ENCODE measurements at places on chromosomes 7 and 10.

DNA sequence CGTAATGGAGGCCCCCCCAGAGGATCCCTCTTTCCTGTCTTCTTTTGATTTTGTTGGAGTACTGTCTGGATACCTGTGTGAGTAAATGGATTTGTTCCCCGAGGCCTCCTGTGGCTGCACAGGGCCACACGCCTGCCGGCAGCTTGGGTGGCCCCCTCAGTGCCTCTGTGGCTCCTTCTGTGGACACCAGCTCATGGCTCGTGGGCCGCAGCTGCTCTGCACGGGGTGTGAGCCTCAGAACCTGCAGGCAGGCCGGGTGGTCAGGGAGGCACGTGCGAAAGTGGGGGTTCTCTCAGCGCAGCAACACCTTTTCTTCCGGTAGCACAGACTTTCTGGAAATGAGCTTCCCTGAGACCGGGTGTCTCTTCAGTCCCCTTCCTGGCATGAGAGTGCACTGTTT, 70.3 kb downstream of the WDR37 start:
- DNase-seq, result no peak

GRCh38 chr7:455110-455928, 64.3 kb downstream of the PDGFA start:
- DNase-seq, result no peak

DNA sequence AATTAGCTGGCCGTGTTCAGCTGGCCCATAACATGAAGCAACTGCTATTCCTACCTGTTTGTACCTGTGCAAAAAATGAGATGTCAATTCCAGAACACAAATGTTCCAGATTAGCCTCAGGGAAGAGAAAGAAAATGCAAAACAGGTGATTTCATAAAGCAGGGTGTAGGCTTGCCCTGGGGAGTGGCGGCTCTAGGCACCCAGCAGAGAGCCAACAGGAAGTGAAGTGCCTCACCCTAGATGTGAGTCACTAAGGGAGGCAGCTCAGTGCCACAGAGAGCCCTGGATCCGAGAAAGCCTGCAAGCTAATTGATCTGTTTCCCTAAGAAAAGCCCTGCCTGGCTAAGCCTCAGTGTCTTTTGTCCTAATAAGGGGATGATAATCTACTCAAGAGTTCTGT, 240.0 kb downstream of the ARHGAP21 start:
- DNase-seq, result no peak

DNA sequence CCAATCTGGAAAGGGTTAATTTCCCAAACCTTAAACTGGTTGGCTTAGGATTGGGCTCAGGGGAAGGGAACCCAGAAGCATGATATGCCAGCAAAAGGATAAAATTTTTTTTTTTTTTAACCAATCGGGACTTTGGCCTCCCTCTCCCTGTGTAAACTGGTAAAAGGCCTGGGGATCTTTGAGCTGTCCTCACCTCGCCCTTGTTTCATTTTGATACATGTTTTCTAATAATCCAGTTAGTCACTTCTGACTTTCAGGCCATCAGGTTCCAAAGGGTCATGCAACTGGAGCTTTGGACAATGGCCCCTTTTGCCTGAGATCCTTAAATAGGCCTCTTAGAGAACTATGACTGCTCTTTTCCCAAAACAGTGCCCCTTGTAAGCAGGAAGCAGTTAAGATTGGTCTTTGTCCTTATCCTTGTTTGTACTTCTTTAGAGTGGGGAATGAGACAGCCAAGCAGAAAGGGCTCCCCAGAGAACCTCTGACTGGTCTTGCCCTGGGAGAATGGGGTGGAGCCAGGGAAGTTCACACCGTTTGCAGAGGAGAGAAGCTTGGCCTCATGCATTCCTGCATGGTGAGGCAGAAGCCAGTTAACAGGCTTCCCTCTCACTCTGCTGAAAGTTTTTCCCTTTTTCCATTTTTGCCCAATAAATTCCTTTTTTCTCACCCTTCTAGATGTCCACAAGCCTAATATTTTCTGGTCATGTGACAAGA, 424.2 kb upstream of the CNTNAP2 start:
- DNase-seq, result no peak

- no peak for DNase-seq
Measured at GRCh38 chr7:69599955-69600709, 1.9 kb downstream of the AUTS2 start.

DNA sequence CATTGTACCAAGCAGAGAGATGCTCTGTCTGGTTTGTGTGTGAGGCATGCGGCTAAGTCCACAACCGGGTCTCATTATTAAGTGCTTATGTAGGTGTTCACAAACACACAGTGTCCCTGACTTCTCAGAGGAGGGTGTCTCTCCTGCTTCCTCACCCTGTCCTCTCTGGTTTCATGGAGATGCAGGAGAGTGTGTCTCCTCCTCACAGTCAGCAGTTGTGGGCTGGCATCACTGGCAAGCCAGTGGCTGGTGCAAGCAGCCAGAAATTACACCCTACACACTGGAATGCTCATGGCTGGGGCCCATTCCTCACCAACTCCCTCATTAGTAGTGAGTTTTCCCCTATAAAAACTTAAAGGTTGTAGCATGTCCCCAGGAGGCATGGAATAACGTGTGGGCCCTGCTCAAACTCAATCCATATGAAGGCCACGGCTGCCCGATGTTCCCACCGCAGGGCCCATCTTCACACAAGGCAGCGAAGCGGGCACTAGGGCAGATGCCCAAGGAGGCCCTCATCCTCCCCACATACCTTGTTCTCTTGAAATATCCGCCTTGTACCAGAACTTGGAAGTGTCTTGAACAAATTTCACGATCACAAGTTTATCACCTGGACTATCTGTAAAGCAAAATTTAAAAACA, 280.1 kb downstream of the TNS3 start:
- DNase-seq, result no peak

- peak; percentile 33 for DNase-seq
Measured at GRCh38 chr7:55593515-55594318, 21.4 kb upstream of the VOPP1 start.

DNA sequence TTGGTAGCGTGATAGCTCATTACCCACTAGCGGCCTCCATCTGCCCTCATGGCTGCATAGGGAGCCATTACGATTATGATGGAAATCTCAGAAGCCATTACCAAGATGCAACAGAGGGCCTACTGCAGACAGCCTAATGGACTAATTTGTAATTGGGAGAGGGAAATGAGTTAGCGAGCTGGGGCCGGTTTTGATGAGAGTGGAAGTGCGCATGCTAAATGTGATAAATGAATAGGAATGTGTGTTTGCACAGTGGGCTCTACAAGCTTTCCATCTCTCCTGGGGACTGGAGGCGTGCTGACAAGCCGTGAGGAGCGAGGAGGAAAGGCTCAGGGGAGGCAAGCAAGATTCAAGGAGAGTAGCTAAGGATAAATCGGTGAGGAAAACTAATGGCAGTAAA, 644.5 kb upstream of the GALNT17 start:
- no peak for DNase-seq

DNA sequence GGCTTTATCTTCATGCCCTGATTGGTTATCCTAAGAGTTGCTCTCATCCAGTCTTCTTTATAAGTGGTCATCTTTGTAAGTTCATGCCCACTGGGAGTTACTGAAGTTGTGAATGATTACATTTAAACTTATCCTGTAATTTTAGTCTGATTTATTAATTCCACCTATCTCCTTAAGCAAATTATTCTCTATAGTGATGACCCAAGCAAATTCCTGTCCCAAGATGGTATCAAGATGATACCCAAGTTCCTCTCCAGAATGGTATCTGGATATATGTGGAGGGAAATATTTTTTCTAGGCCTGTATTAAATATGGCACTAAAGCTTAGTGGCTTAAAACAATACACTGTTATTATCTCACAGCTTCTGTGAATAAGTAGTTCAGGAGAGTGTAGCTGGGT, 22.6 kb upstream of the VOPP1 start:
- no peak for DNase-seq

DNA sequence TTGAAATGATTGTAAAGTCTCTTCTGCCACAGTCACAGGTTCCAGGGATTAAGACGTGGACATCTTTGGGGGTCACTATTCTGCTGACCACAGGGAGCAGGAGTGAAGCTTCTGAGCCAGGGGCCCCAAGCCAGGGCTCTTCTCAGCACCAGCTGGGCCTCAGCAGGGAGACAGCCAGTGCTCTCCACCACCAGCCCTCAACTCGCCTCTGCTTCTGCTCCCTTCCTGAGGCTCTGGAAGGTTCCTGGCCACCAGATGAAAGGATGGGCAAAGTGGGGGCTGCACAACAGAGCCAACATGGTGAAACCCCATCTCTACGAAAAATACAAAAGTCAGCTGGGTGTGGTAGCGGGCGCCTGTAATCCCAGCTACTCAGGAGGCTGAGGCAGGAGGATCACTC, 11.2 kb upstream of the CRYGN start:
- no peak for DNase-seq

DNA sequence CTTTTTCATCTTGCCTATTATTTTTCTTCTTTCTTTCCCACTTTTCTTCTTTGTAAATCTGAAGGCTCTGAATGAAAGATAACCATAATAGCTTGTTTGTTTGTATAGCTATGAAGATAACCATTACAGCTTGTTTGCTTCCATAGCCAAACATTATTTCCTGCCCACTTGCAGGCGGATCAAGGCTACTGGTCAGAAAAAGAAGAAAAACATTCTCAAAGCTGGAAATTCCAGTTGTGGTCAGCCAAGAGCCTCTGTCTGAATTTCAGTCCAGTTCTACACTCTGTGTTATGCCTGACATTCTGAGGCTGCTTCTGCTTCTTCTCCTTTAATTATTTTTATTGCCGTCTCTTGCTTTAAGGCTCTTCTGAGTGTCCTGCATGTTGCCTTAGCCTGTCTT, 48.9 kb downstream of the TMEM178B start:
- DNase-seq, result no peak

GRCh38 chr7:148505645-148506375, 84.8 kb upstream of the C7orf33 start:
- DNase-seq, result no peak

GRCh38 chr10:76946270-76946669, 691.3 kb downstream of the KCNMA1 start:
- DNase-seq, result no peak

- no peak for DNase-seq
Measured at GRCh38 chr7:106545275-106545674, 115.7 kb downstream of the CCDC71L start.

DNA sequence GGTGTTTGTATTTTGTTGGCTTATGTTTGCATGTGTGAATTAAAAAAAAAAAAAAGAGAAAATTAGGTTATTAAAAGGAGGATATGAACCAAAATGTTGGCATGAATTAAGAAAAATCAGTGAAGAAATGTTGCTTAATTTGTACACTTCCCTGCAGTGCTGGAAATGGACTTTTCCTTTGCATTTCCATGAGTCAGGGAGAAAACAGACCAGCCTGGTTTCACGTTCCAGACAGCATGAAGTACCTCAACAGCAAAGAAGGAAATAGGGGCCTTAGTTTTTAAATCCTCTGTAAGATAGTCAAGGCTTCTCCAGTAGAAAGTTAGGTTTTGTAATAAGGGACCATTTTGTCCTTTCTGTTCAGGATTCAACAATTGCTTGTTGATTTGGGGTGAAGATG, 159.7 kb downstream of the CELF2 start:
- no peak for DNase-seq

- no peak for DNase-seq
Measured at GRCh38 chr7:138137423-138138171, 61.3 kb downstream of the AKR1D1 start.

- DNase-seq, result no peak
Measured at GRCh38 chr7:132825932-132826835, 249.9 kb upstream of the PLXNA4 start.

DNA sequence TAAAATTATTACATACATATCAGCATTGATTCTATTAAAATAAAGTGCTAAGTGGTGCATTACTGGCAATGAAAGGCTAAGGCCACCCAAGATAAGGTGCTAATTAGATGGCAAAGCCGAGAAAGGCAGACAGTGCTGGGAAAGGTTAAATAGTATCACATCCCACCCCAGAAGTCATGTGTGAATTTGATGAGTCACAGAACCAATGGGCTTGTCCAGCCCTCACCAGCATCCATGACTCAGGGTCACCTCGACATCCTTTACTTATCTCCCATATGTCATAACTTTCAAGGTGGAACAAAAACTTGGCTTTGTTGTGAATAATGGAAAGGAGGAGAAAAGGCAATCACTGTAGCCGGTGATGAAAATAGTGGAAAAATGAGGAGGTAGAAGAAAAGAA, 459.1 kb downstream of the PLXNA4 start:
- no peak for DNase-seq

DNA sequence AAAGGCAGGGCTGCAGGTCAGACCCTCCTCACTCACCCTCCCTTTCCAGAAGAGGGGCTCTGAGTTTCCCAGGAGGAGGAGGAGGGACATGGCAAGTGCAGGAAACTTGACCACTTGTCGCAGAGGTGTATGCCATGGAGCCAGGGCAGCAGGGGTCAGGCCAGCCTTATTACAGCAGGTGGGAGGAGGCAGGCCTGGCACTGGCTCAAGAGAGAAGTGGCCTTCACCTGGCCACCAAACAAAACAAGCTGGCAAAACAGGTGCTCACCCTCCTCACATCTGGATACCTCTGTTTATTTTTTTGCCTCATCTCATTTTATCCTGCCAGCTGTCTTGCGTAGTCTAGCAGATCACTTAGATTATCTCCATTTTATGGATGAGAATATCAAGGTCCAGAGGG, 12.5 kb downstream of the COL13A1 start:
- DNase-seq, result no peak

GRCh38 chr10:26790221-26790995, 70.3 kb downstream of the ABI1 start:
- DNase-seq, result no peak

- no peak for DNase-seq
Measured at GRCh38 chr10:126161691-126162090, 226.6 kb downstream of the ADAM12 start.

- no peak for DNase-seq
Measured at GRCh38 chr7:97006816-97007582, 1.6 kb downstream of the DLX6 start.

GRCh38 chr7:125645770-125646169, 716.1 kb upstream of the POT1 start:
- DNase-seq, result no peak

DNA sequence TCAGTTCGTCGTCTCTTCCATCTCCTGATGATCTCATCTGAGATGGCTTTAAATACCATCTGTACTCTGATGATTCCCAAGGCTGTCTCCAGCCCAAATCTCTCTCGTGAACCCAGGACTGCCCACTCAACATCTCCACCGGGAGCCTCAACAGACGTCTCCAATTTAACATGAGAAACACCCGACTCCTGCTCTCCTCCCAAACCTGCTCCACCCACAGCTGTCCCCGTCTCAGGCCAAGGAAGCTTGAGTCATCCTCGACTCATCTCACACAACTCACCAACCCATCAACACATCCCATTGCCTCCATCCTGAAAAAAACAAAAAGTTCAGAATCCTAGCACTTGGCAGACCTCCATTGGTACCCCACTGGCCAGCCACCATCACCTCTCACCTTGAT, 29.7 kb upstream of the CALN1 start:
- DNase-seq, result no peak

DNA sequence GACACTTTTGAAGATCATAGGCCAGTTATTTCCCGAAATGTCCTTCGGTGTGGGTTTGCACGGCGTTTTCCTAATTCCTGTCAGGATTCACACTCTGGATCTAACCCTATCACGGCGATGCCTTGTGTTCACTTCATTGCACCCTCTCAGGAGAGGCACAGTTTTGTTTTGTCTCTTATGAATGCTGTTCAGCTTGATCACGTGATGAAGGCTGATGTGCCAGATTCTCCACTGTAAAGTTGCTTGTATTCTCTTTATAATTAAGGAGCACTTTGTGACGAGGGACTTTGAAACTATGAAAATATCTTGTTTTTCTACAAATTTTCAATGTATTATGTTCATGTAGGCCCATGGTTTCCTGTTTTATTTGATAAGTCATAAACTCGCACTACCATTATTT, 568.1 kb downstream of the ACTR3B start:
- DNase-seq, result no peak
